ENCODE measurements at places on chromosomes 2 and 18.

DNA sequence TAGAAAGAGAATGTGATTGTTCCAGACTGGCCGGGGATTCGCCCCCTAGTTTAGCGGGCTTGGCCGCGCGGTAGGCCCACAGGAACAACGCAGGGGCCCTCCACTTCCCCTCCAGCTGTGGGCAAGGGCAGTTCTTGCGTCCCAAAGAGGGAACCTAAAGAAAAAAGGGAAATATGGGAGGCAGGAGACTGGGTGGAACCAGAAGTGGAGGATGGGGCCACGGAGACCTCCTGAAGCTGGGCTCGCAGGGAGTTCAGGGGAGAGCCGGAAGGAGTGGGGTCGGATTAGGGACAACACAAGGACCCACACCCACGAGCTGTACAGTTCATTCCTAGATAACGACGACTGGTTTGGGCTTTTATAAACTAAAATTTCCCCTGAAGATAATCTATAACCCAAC, 18.2 kb downstream of the GNLY start:
- DNase-seq, result no peak

DNA sequence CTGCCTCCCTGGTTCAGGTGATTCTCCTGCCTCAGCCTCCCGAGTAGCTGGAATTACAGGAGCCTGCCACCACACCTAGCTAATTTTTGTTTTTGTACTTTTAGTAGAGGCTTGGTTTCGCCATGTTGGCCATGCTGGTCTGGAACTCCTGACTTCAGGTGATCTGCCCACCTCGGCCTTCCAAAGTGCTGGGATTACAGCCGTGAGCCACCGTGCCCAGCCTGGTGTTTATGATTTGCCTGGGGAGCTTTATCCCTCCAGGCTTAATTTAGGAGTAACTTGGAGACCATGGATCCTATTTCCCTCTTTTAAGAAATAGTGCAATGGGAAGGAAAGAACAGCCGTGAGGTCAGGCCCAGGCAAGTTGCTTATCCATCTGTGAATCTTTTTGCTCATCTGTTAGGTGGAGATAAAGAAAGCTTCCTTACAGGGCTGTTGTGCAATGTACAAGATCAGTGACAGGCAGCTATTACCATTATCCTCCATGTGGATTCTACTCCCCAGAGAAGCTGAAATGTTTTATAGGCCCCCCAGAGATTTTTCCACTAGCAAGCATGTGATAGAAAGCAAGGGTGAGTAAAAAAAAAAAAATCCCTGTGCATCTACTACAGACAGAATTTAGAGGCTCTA, 104.9 kb upstream of the MGAT5 start:
- no peak for DNase-seq

- DNase-seq, result no peak
Observed at GRCh38 chr2:20877960-20878359, 55.1 kb upstream of the LDAH start.

DNA sequence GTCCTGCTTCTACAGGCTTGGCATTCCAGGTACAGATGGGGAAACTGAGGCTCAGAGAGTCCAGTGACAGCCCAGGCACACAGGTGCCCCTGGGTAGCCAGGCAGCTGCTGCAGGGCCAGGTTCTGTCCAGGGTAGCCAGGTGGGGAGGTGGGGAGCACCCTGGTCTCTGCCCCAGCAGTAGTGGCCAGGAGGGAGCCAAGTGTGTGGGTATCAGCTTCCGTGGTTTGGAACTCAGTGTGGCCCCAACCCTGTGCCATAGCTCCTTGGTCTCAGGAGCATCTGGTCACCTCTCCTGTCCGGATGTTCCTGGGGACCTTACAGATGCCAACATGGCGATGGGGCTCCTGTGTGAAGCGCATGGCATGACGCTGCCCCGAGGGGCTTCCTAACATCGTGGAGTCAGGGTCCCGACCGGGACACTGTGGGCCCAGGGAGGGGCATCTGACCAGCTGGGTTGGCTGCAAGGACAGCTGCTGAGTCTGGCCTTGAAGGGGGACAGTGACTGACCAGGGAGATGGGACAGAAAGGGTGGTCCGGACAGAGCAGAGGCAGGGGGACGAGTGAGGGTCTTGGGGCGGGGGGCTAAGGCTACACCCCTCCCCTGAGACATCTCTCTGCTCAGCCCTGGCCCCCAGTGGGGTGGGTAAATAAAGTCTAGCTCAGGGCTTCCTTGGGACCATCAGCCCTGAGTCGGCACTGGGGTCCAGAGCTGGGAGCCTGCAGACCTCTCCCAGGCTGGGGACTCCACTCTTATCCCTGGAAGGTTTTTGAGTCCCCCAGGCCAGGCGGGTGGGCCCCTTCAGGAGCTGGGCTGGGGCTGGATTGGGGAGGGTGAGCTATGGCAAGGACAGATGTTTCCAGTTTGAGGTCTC, 76.0 kb upstream of the SMAD7 start:
- DNase-seq, result no peak

DNA sequence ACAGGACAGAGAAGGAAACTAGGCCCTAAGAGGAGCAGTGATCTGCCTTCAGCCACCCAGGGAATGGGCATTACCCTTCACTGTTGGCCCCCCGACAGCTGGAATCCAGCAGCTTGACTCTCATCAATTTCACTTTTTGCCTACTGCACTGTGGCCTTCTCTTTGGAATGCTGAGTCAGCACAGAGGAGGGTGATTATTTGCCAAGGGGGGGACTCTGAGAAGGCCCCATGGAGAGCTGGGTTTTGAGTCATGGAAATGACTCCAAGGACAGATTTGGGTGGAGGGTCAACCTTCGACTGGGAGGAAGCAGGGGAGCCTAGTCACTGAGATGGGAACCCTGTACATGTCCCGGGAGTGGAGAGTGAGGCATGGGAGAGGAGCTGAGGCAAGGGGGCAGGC, 38.1 kb upstream of the NTSR2 start:
- no peak for DNase-seq

DNA sequence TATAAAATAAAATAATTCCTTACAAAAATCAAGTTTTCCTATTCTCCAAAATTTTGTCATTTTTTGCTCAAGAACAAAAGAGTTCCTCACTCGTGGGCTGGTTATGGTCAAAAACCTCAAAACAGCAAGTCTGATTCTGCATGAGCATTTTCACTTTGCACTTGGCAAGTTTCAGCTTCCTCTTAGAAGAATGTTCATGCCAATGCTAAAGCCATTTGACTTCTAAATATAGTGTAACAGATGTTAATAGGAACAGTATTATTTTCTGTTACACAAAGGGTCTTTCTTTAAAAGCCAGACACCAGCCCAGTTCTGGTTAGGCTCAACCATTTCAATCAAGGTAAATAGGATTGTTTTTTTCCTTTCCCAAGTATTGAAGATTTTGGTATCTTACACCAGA, 261.3 kb upstream of the CCDC68 start:
- DNase-seq, result no peak

DNA sequence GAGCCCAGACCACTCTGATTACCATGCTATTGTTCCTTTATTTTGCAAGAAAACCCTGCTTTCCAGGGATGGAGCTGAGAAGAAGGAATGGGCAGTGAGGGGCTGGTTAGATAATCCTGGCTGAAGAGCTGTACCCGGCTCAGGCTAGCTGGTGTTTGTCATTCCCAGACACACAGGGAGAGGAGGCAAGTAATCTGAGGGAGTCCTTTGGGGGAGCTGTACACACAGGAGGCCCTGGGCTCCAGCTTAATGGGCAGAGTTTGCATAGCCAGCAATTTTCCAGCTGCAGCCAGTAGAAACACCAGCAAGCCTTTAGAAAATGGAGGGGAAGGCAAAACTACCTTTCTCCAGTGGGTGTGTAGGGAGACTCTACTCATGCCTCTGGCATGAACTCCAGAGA, 259.3 kb downstream of the SOX11 start:
- DNase-seq, result no peak

- DNase-seq, result no peak
Observed at GRCh38 chr2:21981127-21981526, 857.4 kb downstream of the TDRD15 start.

DNA sequence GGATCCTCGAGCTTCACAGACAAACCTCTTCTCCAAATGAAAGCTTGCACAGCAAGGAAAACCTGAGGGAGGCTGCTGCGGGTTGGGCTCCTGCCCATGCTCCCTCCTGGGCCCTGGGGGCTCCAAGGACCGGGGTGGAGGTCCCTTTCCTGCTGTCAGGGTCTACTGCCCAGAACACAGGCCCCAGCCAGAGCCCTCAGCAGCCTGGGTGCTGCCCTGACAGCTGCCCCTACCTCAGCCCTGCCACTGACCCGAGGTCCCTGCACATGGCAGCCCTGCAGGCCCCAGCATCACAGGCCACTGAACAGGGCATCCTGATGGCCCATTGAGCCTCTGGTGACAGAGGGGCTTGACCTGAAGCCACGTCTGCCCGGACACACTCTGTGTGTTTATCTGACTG, 41.0 kb downstream of the CROCC2 start:
- DNase-seq, result no peak

DNA sequence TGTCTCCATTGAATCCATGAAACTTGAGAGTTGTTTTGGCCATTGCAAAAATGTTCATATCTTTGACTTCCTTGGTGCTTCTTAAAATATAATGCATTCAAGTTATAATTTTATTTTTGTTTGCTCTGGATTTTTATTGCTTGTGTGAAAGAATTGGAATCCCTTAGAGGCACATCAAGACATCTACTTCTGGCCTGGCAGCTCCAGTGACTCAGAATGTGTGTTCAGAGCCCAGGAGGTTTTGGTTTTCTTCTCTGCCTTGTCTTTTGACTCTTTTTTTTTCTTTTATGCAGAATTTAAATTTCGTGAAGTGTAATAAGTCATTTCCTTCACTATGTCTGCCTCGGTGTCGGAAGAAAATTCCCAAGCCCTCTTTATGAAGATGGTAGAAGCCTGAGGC, 180.2 kb downstream of the LTBP1 start:
- DNase-seq, result no peak

- no peak for DNase-seq
Observed at GRCh38 chr2:11396467-11397445, 52.3 kb upstream of the ROCK2 start.

DNA sequence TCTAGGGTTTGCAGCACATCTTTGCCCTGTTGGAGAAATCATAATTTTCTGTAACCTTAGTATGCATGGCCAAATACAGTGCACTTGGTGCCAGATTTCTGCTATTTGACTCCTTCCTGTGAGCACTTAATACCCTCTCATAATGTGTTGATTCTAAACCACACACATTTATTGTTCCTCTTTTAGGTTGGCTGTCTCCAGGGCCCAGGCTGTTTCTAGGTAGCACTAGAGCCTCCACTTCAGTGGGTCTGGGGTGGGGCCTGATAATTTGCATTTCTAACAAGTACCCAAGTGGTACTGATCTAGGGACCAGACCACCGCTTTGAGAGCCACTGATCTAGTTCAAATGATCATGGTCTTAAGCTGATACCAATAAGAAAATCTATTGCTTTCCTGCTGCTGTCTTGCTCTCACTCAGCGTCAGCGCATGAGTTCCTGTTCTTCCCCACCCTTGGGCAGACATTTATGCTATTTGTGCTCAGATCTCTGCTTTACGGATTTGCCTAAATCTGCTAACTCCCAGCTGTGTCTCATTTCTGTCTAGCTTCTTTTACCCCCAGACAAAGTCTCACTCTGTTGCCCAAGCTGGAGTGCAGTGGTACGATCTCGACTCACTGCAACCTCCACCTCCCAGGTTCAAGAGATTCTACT, 7.4 kb downstream of the PTRHD1 start:
- no peak for DNase-seq

GRCh38 chr2:150230616-150231015, 256.9 kb downstream of the RND3 start:
- DNase-seq, result no peak

- DNase-seq, result no peak
Observed at GRCh38 chr2:152718909-152719645, 657 bp downstream of the ARL6IP6 start.

DNA sequence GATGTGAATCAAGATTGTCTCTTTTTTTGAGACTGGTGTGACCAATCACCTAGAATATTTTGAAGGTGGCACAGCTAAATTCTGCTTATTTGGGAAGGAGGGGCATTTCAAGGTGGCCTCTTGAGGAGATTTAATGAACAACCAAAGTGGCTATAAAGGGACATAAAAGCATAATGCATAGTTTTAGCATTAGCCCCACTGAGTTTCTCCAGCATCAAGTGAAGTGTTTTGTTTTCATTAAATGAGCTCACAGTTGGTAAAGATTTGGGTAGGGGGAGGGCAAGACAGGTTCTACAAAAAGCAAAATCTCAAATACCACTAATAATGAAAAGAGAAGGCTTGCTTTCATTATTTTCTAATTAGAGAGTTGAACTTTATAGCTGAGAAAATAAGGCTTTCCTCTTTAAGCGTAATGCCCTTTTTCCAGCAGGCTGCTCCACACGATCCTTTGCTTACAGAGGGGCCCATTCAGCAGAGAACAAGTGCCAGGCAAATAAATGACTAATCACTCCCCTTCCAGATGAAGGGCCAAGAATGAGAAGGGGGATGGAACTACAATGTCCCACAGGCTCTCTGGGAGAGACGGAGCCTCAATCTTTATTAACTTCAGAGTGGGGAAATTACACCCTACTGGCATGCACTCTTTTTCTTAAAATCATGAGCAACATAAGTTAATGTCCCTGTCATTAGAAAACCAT, 35.9 kb downstream of the LHCGR start:
- no peak for DNase-seq

DNA sequence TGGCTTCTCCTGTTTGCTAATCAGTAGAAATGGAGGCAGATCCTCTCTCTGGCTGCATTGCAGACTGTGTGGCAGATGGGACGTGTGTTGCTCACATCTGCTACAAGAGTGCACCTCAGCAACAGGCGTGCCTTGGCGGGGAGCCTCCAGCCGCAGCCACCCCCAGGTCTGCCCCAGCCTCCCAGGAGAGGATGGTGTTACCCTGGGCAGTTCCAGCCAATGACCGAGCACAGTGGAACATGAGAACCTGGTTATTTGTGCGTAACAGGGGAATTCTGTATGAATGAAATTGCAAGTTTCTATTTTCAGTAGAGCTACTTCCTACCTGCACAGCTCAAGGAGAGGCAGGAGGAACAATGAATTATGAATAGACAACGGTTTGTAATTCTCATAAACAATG, 130.6 kb upstream of the CBLN2 start:
- no peak for DNase-seq

GRCh38 chr2:18161681-18162080, 283.2 kb downstream of the KCNS3 start:
- DNase-seq, result no peak

DNA sequence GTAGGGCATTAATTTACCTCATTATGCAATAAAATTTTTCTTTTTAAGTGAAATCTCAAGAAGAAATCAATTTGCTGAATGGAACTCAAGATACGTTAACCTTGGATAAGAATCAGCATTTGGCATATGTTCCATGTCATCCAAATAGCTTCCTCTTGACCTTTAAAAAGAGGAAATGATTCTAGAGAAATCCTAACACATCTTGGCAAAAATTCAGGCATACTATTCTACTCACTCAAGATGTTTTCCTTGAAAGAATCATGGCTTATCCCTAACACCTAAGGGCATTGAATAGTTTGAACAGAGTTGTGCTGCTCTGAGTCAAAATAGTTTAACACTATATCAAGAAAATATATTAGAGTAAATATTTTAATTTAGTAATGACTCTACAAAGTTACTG, 678.0 kb downstream of the EPHA4 start:
- no peak for DNase-seq

GRCh38 chr2:173488861-173489260, 134.2 kb downstream of the CDCA7 start:
- no peak for DNase-seq

GRCh38 chr2:216474925-216475670, 23.5 kb upstream of the RPL37A start:
- DNase-seq, result no peak
